ENCODE measurements at places on chromosomes 11 and 22.

DNA sequence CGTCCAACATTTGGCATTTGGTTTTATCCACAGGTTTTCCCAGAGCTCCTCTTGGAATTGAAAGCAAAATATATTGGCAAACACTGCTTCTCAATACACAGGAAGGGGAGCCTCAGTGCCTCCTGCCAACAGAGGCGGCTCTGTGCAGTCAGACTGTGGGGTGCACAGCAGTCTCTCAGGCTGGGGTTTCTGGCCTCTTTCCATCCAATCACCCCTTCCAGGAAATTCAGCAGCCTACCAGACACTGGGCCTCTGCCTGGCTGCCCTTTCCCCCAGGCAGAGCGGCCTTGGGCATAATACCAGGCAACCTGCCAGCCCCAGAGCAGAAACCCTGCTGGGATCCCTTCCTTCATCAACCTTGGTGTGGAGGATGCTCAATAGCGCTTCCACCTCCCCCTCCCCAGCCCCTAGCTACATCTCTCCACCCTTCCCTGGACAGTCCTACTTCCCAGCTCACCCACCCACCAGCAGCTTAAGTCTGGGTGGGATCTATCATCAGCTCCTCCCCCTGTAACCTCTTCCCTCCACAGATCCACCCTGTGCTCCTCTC, 17.8 kb upstream of the RAPSN start:
- DNase-seq: no peak

- DNase-seq: peak; percentile 30
These were observed at the start of gene KMT5B for GRCh38 chr11:68213135-68213515. Gene KMT5B, minus strand, starts transcription at chr11:68213296. Its CDS starts 23,220 bp downstream, at chr11:68190076.

GRCh38 chr11:93735627-93736026, 5.7 kb downstream of the TAF1D start:
- DNase-seq: no peak

- no peak for DNase-seq
These were observed 2.5 kb downstream of the SMIM35 start for GRCh38 chr11:118084247-118084646.

- DNase-seq: peak; percentile 53
These were observed 457.2 kb upstream of the CADM1 start for GRCh38 chr11:115961159-115962003.

DNA sequence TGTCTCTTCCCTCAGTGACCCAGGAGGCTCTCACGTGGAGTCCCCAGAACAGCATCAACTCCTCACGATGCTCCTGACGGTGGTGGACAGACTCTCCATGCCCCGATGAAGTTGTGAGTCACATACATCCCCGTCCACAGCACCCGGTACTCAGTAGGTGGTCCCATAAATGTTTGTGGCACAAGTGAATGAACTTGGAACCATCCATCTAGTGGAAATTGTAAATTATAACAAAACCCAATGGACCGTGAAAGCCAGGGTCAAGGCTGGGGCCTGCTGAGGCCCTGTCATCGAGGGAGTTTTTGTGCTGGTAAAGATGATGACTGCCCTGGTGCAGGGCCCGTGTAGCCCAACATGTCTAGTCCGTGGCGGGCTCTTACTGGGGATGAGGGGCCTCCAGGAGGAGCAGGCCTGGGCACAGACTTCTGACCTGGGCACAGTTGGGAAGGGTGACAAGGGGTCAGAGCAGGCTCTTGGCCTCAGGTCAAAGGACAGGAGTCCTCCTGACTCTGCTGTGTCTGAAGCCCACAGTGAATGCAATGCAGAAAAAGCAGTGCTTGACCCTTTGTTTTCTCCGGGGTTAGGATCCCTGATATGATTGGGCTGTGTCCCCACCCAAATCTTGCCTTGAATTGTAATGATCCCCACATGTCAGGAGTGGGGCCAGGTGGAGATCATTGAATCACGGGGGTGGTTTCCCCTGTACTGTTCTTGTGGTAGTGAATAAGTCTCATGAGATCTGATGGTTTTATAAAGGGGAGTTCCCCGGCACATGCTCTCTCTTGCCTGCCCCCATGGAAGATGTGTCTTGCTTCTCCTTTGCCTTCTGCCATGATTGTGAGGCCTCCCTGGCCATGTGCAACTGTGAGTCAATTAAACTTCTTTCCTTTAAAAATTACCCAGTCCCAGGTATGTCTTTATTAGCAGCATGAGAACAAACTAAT, 20.0 kb upstream of the SMIM38 start:
- DNase-seq: no peak

DNA sequence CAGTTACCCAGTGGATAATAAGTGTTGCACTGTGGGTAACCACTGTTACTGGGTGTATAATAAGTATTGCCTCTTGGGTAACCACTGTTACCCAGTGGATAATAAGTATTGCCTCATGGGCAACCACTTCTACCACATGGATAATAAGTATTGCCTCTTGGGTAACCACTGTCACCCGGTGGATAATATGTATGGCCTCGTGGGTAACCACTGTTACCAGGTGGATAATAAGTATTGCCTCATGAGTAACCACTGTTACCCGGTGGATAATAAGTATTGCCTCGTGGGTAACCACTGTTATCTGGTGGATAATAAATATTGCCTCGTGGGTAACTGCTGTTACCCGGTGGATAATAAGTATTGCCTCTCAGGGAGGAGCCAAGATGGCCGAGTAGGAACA, 29.7 kb upstream of the NXPE4 start:
- no peak for DNase-seq
